A549 treated with Hydrocortisone at 1 μM for 4 hours (cell line): ENCODE measurements at places on chromosomes 4 and X. TPM values are rescaled to one million over a fixed set of nuclear protein-coding genes. Genes with fewer than 3 reads are reported as not detected.

Gene TENM3
- 0.92 to 1.6 TPM (median 1.5 TPM) in 5 replicates for total RNA-seq

Gene GUCY1A1
- not detected in 5 replicates for total RNA-seq

Gene GC
- total RNA-seq: not detected in 5 replicates

Gene OCIAD1
- total RNA-seq: 124 to 198 TPM (median 131 TPM) in 5 replicates

Gene ZNF732
- total RNA-seq: not detected in 5 replicates

Gene CFP
- 0.17 to 0.89 TPM (median 0.64 TPM) in 5 replicates for total RNA-seq

Gene SPATA18
- 3.6 to 5.5 TPM (median 4.5 TPM) in 5 replicates for total RNA-seq

Gene FABP2
- total RNA-seq: not detected in 5 replicates

Gene FAM47A
- total RNA-seq: not detected in 5 replicates

Gene LAMP2
- 82.5 to 102 TPM (median 99.8 TPM) in 5 replicates for total RNA-seq

Gene AFM
- not detected in 5 replicates for total RNA-seq

Gene BMPR1B
- 4.7 to 8.3 TPM (median 6.3 TPM) in 5 replicates for total RNA-seq

Gene ADGRG2
- 9.3 to 12.1 TPM (median 11.5 TPM) in 5 replicates for total RNA-seq

Gene SPIN4
- 3.3 to 6.9 TPM (median 5.0 TPM) in 5 replicates for total RNA-seq

Gene GSPT2
- total RNA-seq: 7.8 to 10.2 TPM (median 8.7 TPM) in 5 replicates

Gene ARSD
- total RNA-seq: 13.0 to 15.2 TPM (median 14.0 TPM) in 5 replicates

Gene PAGE2B
- total RNA-seq: not detected in 5 replicates

Gene FGB
- 15.4 to 24.5 TPM (median 19.2 TPM) in 5 replicates for total RNA-seq

Gene TMEM35A
- total RNA-seq: not detected in 5 replicates

Gene ADAM29
- not detected in 5 replicates for total RNA-seq

Gene RAB33A
- 0.13 to 0.31 TPM (median 0.17 TPM) in 5 replicates for total RNA-seq
